ENCODE measurements at places on chromosomes 4 and X.
A peak's percentile ranks its signal among the peaks of the same experiment; 100 is the strongest.

DNA sequence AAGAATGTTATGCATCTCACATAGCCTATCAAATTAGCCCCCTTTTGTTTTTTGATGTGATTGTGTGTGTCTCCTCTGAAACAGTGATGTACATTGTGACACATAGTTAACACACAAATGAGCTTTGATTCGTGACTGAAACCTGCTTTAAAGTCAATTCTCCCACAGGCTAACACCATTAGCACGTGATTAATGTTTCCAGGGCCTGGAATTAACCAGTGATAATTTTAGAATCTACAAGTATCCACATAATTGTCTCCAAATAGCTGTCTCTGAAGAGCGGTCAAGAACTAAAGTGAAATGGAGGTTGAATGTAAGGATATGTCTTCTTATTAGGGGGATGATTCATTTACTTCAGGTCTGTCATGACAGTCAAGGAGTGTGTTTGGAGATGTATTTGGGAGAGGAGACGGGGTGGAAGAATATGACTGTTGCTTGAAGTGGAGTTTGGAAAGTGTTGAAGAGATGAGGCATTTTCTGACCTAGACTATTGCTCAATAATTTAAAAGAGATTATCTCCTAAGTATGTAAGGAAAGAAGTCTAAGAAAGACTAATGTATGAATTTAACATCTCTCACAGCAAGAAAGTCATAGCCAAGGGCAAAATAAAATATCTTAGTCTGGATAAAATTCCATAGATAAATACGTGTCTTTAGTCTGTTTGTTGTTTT lies 13.7 kb upstream of the RASGEF1B start:
- DNase-seq = no peak

GRCh38 chrX:11131146-11131545 lies 20.0 kb downstream of the HCCS start:
- no peak for DNase-seq

GRCh38 chr4:82394896-82395295 lies 21.1 kb upstream of the HNRNPD start:
- no peak for DNase-seq

DNA sequence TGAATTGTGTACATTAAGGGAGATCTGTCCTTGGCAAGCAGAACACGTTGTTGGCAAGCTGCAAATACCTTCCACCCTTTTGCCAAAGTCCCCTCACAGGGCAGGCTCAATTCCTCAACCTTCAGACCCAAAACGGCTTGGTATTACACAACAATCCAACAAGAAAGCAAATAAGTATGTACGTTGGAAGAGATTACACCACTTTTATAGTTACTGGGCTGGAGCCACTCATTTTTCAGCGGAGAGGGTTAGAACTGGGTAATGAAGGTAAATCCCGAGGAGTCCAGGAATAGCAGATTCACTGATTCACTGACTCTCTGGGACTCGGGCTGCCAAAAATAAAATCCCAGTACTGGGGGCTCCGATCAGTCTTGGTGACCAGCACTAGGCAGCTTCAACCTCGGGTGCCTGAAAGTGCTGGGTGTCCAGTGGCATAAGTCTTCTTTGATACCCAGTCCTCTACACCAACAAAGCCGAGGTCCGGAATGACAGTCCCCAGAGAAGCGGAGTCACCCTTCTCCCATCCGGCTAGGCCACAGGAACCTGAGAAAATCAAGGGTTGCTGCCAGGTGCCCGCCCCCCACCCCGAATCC lies 587 bp downstream of the TIMM8A start:
- no peak for DNase-seq

DNA sequence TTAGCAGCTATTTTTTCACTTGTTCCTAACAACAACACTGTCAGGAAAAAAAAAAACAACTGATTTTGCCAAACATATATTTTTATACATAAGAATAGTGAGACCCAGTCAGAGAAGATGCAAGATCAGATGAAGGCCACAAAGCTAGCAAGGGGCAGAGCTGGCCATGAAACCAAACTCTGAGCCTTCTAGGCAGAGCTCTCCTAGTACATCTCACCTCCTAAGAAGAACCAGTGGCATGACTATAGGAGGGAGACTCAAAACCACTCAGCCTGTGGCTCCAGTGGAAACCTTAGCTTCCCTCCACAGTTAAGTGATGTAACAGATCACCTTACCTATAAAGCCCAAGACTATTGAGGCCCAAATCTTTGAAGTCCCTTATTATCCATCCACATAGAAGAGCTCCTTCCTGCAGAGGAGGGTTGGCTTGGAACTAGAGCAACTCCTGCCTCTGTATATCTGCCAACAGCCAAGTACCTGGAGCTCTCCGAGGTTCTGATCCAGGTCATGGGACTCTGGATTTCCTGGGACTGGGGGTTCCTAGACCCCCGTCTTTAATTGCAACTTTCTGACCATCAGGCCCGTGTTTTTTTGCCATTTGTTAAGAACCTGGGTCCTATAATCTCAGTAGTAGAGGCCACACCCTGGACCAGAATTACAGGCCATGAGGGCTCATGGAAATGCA lies 136.5 kb downstream of the SH3KBP1 start:
- no peak for DNase-seq

DNA sequence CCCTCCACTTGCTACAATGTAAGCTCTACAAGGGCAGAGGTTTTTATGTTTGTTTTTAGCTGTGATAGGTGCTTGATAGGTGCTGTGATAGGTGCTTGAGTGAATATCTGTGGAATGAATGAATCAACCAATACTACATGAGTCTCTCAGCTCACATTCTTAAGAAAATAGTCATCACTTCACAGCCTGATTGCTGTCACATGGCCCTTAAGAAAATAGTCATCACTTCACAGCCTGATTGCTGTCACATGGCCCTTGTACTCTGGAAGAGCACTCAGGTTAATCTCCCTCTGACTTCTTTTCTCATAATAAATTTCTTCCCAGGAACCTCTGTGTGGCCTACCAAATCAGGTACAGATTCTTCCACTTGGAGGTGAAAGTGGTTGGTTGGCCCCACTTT lies 335.2 kb downstream of the TENM3 start:
- no peak for DNase-seq

DNA sequence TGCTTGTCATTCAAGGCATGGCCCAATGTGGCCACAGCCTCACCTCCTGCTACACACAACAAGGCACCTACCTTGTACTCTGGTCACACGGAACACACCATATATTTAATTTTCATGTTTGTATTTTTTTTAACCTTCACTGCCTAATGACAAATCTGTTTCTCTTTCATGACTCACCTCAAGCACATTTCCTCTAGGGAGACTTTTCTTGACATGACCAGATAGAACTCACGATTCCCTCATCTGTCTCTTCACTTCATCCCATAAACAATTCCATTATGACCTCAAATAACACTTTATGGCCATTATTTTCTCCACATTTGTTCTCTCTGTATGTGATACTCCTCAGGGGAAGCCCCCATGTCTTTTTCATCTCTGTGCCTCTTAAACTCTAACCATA lies 11.1 kb downstream of the DRP2 start:
- no peak for DNase-seq

GRCh38 chrX:551306-551705 lies 79.3 kb upstream of the SHOX start:
- DNase-seq = no peak

DNA sequence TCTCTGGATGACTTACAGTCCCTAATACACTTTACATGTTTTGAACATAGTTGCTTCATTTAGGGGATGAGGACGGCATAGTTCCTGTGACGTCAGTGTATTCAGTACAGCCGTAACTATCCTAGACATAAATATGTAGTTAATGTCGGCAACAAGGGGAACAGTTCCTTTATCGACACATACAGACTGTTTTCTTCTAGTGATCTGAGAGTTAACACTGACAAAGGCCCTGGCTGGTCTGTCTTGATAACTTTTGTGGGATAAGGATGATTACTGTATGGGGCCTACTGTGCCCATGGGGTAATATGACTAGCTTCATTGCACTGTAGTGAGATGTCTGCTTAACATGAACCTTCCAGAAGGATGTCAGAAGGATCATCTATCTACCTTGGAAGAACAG lies 131.2 kb downstream of the ZNF518B start:
- no peak for DNase-seq

GRCh38 chr4:123068081-123068480 lies 145.7 kb upstream of the NUDT6 start:
- DNase-seq = no peak

DNA sequence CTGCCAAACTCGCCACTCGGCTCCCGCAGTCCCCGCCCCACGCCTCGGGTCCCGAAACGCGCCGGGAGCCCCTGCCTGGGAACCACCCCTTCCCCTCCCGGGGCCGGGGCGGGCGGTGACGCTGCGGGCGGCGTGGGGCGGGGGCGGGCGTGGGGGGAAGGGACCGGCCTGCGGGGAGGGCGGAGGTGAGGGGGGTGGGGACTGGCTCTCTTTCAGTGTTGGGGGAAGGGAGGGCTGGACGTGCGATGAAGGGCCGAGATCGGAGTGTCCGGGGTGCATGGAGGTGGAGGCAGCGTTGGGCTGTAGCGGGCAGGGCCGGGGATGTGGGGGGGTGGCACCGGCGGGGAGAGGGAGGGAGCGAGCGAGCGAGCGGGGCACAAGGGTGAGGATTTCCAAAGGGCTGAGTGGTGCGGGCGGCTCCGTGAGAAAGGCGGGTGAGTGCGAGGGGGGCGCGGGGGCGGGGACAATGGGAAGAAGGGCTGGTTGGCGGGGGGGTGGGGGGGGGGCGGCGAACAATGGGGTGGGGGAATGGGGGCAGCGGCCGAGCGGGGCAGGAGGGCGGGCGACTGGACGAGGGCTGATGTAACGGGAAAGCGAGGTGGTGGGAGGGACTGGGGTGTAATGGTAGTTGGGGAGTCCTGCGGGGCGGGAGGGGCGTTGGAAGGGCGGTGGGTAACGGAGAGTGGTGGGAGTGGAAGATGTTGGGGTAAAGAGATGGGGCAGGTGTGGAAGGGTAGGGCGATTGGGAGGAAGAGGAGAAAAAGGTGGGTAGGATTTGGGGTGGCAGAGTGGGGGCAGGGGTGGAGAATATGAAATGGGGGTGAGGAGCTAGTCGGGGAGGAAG lies 578 bp downstream of the DCUN1D4 start:
- DNase-seq = peak; percentile 21

DNA sequence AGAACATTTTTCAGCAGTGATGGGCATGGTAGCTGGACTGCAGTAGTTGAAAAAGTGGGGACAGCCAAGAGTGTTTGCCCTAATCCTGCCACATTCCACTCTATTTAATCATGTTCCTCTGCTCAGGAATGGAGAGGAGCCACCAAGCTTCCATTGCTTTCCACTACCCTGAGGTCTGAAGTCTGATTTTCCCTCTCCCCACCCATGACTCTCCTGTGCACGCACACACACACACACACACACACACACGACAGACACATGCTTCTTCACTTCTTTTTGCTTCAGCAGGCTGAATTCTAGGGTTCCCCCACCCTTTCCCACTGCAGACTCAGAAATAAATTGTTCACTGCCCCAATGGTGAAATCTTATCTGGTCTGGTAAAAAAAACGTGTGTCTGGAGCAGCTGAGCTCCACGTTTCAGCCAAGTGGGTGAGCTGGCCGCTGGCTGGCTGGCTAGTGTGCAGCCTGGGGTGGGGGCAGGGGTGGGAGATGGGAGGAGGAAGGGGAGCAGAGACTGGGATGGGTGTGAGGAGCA lies 142.7 kb upstream of the NALF2 start:
- DNase-seq = no peak

GRCh38 chr4:61373901-61374440 lies 173.8 kb downstream of the ADGRL3 start:
- DNase-seq = no peak

DNA sequence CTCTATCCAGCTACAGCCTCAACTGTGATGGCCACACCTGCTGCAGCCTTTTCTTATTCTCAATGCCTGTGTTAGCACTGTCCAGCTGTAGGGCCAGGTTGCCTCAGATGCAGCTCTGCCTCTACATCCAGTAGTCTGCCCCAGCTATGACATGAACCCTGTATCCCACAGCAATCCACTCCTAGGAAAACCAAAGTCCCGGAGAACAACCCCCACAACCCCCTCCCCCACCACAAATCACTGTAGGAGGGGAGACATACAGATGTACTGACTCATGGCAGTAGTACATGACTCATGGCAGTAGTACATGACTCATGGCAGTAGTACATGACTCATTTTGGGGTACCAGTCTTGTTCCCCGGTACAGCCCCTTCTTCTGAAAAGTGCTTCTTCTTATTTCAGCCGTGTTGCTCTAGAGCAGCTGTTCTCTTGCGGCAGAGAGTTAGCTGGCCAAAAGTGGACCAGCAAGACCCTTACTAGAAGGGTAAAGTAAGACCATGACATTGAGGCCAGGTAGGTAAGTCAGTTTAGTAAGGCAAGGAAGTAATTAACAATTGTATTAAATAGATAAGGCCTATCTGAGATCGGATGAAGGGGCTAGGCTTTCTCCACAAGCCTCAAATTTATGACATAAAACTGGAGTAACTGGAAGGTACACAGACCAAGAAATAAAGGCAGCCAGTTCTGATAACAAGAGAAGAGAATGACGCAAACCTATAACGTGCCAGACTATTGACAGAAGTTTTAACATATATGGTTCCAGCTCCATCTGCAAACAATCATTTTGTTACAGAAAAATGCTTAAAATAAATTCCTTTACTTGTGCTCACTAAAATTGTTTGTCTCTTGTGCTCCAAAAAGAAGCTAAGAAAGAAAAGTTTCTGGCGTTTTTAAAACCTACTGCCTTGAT lies 221.4 kb downstream of the TACR3 start:
- DNase-seq = no peak
